ENCODE measurements at places on chromosomes 2 and 18.

DNA sequence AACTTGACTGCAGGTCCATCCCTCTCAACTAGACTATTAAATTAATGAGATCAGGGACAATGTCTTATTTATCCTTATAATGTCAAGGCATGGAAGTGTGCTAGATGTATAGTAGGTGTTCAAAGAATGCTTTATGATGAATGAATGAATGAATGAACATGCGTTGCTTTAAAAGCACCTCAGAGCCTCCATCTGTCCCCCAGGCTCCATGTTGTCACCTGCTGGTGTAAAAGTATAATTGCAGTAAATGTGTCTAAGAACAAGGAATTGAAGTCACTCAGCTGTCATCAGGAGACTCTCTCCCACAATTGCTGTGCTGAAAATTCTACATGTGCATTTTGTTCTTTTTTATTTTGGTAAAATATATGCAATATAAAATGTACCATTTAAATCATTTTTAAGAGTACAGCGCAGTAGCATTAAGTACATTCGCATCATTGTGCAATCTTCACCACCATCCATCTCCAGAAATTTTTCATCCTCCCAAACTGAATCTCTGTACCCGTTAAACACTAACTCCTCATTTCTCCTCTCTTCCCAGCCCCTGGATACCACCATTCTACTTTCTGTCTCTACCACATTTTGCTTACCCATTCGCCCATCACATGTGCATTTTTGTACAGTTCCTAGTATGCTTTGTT lies 52.6 kb downstream of the GNAL start:
- DNase-seq, result no peak

DNA sequence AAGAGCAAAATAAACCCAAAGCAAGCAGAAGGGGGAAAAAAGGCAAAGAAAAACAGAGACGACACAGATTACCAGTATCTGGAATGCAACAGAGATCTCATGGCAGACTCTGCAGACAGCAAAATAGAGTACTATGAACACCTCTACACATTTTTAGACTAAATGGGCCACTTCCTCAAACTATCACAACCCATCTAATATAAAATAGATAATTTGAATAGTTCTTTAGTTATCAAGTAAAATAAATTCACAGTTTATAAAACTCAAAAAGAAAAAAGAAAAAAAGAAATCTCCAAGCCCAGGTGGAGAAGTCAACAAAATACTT lies 16.6 kb downstream of the SESTD1 start:
- DNase-seq, result no peak

GRCh38 chr2:238594796-238595749 lies 168.3 kb downstream of the ASB1 start:
- no peak for DNase-seq

DNA sequence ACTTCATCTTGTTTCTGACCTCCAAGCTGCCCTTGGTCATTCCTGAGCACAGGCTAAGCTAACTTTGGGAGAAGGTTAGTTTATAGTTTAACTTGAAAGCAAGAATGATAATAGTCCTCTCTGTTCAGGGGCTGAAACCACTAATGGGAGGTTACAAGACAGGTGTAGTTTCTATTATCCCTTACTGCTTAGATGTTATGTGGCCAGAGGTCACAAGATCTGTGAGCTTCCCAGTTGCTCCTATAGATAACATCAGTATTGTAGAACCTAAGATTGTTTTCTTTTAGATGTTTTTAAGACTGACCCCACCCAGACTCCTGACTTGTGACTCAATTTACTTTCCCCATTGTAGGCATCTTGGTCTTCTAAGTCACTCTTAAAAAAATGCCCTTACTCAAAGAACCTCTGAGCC lies 94.8 kb upstream of the LPIN2 start:
- no peak for DNase-seq

DNA sequence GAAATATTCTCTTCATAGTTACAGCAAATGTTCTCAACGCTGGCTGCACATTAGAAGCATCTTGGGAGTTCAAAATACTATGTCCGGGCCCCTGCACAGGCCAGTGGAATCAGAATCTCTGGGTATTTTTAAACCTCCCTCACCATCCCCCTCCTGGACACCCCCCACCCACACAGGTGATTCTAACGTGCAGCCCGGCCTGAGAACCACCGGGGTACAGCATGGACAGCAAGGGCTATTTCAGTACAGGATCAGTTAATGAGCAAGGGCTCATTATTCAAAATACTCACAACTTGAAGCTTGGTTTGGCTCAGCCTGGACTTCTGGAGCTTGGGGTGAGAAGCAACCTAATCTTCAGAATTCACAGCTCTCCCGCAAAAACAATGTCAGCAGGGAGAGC lies 31.4 kb downstream of the INO80C start:
- no peak for DNase-seq

DNA sequence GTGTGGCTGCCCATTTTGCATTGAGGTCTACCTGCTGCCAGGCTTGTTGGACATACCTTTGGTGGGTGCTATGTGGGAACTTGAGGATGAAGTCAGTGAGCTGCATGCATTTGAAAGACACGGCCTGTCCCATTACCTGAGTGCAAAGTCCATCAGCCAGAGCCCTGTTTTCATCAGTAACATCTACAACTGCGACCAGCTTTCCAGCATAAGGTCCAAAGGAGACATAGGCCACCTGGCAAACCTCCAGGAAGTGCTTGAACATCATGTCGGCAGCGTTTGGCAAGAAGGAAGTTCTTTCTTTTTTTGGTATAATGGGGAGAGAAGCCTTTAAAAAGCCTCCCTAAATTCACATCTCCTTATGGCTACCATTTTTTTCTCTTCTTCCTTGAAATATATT lies 143.1 kb downstream of the FAM161A start:
- DNase-seq, result no peak

DNA sequence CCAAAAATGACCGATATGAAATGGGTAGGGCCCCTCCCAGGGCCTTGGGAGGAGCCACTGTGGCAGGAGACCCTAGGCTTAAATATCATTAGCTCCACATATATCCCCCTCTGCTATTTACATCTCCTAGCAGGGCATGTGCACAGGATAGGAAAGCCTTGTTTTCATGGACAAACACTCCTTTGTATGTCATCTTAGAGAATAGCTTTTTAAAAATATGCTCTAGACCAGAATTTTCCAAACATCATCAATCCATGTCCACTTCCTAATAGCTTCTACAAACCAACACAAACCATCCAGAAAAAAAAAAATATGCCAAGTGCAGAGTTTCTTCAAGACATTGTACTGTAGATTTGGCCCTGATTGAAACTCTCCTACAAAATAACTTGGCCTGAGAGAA lies 10.8 kb downstream of the DAPL1 start:
- no peak for DNase-seq

GRCh38 chr2:45119855-45120254 lies 110.6 kb upstream of the SIX2 start:
- DNase-seq, result no peak

- no peak for DNase-seq
These were observed 248.0 kb downstream of the PIEZO2 start for GRCh38 chr18:10901329-10901728.

GRCh38 chr2:115190459-115190858 lies 748.0 kb downstream of the DPP10 start:
- DNase-seq, result no peak

DNA sequence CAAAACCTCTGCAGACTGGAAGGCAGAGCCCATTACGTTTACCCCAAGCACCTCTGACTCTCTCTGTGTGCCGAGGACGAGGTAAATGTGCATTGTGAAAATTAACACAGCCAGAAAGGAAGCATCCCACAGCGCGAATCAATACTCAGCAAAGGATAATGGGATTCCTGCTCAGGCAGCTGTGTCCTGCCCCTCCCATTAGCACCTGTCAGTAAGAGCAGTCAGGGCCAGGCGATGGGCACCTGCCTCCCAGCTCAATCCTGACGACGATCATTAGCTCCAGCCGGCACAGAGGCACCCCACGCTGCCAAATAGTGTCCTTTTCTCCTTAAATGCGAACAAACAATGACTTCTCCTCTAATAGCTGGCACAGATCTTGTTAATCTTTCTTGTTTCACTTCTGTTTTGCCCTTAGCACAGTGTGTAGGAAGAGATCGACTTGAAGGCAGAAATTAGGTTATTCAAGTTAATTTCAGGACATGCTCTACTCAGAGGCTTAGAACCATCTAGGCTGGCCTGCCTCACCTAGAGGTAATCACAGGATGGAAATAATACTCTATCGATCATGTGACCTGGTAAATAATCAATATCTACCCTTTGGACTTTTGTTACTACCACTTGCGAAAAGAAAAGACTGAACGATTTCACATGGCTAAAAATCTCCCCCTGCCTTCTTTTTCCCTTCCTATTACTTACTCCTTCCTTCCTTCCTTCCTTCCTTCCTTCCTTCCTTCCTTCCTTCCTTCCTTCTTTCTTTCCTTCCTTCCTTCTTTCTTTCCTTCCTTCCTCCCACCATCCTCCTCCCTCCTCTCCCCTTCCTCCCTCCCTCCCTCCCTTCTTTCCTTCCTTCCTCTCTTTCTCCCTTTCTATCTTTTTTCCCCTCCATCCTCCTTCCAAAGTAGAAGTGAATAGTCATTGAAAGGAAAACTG lies 487.9 kb upstream of the ID2 start:
- DNase-seq, result no peak

DNA sequence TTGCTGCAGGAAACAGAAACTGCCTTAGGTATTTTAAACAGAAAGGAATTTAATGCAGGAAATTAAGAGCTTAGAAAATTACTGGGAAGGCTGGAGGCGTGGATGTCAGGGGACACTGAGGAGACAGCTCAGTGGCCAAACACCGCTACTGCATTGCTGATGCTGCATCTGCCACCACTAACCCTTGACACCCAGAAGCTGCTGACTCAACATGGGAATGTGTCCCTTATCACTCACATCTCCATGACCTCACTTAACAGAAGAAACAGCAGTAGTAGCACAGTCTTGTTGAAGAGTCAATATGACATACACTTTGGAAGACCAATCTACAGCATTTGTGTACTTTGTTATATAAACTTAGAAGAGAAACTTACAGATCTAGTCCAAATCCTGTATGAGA lies 906.1 kb downstream of the SLC4A3 start:
- no peak for DNase-seq

DNA sequence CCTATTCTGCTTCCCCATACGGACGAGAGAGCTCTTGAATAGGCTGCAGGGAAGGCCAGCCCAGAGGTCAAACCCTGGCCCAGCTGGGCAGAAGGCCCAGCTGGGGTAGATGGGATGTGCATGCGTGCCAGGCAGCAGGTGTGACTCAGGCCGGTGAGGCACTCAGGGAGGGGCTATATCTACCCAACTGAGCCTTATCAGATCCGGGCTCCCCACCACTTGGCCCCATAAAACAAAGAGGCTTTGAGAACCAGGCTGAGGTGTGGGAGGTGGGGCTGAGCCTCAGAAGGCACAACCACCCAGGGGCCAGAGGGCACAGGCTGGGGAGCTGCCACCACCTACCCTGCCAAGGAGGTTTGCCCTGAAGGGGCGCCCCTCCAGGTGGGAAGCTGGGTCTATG lies 8.0 kb upstream of the CFAP65 start:
- no peak for DNase-seq

GRCh38 chr2:203625701-203626100 lies 80.7 kb upstream of the CD28 start:
- no peak for DNase-seq

DNA sequence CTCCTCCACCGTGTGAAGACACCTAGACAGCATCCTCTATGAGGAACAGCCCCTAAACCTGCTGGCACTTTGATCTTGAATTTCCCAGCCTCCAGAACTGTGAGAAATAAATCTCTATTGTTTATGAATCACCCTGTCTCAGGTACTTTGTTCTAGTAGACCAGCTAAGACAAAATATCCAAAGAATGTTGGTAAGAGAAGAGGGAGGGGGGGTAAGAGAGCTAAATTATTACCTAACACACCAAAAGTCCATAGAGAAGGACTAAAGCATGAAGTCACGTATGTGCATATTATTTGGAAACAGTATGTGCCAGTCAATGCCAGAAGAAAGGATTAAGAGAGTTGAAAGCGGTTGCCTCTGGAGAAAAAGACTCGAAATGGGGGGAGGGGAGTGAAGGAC lies 211.0 kb downstream of the SP3 start:
- no peak for DNase-seq

DNA sequence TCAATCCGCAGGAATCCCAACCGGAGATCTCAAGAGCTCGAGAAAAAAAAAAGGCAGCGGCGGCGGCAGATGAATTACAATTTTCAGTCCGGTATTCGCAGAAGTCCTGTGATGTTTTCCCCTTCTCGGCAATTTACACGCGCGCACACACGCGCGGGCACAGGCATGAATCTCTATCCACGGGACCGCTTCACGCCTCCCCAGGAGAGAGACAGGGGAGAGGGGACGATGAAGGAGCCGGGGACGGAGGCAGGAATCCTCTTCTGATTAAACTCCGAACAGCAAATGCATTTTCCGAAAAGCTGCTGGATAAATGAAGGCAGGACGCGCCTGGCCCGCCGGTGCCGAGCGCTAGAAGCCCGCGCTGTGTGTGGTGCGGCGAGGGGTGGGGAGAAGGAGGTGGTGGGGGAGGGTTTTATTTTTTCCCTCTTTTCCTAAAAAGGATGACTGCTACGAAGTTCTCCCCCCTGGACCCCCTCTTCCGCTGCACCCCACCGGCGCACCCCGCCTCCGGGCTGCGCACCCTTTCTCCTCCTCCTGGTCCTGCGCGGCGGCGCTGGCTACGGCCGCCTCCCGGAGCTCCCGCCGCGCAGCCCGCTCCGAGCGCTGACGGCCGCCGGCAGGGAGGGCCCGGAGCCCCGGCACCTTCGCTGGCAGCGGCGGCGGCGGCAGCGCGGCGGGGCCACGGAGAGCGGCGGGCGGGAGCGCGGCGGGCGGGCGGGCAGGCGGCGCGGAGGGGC lies at the start of gene BCL2:
BCL2 (minus strand) TSS at position 387 of the 740 bp plus-strand sequence.
- DNase-seq, result no peak

GRCh38 chr2:137178951-137179377 lies 413.6 kb downstream of the THSD7B start:
- no peak for DNase-seq

Data from activated CD4-positive, alpha-beta T cell treated with anti-CD3 and anti-CD28 coated beads for 4 hours (primary cell).